Gastroesophageal sphincter (tissue), 4 donors: ENCODE measurements at places on chromosomes 3 and 15.

GRCh38 chr3:72342450-72342849 lies 505.8 kb downstream of the SHQ1 start:
- no peak for ATAC-seq

DNA sequence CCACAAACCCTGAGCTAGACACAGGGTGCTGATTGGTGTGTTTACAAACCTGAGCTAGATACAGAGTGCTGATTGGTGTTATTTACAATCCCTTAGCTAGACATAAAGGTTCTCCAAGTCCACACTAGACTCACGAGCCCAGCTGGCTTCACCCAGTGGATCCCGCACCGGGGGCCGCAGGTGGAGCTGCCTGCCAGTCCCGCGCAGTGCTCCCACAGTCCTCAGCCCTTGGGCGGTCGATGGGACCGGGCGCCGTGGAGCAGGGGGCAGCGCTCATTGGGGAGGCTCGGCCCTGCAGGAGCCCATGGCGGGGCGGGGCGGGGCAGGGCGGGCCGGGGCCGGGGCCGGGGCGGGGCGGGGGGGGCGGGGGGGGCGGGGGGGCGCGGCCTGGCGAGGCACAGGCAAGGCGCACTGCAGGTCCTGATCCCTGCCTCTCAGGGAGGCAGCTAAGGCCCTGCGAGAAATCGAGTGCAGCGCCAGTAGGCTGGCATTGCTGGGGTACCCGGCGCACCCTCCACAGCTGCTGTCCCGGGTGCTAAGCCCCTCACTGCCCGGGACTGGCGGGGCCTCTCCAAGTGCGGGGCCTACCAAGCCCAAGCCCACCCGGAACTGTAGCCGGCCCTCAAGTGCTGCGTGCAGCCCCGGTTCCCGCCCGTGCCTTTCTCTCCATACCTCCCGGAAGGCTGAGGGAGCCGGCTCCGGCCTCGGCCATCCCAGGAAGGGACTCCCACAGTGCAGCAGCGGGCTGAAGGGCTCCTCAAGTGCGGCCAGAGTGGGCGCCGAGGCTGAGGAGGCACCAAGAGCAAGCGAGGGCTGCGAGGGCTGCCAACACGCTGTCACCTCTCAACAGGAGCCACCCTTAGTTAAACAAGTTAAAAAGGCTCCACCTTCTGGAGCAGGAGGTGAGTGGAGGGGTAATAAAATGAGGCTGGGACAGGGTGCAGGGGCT lies 9.8 kb upstream of the TMEM40 start:
- no peak for ATAC-seq

DNA sequence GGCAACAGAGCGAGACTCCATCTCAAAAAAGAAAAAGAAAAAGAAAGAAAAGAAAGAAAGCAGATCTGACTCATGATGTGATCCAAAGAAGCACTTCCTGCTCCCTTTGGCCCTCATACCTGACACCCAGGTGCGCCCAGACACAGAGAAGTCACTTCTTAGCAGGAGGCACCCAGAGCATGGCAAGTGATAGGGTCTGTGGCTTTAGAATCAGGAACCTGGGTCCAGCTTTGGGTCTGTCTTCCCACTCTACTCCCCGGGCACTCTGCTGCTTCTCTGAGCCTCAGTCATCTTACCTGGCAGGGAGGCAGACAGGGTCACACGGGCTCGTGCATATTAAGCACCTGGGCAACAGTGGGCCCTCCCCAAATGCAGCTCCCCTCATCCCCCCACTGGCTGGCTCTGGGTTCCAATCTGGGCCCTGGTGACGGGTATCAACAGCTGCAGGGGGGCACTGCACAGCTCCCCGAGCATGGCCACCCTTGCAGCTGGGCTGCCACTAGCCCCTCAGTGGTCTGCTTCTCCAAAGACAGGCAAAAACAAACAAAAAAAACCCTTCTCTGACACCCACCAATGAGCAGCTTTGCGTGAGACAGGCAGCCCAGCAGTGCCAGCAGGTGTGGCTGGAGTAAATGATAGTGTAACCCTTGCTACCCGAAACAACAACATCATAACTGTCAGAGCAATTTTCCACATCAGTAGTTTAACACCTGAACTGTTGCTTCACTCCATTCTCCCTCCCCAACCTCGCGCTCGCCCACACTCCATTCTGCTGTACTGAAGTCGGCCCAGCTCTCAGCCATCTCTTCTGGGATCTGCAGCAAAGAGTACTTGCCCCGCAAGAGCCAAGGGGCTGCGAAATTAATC lies 99.8 kb downstream of the MEGF11 start:
- no peak for ATAC-seq

- ATAC-seq = no peak
These were observed 203.8 kb downstream of the EPHB1 start for GRCh38 chr3:134998855-134999254.

DNA sequence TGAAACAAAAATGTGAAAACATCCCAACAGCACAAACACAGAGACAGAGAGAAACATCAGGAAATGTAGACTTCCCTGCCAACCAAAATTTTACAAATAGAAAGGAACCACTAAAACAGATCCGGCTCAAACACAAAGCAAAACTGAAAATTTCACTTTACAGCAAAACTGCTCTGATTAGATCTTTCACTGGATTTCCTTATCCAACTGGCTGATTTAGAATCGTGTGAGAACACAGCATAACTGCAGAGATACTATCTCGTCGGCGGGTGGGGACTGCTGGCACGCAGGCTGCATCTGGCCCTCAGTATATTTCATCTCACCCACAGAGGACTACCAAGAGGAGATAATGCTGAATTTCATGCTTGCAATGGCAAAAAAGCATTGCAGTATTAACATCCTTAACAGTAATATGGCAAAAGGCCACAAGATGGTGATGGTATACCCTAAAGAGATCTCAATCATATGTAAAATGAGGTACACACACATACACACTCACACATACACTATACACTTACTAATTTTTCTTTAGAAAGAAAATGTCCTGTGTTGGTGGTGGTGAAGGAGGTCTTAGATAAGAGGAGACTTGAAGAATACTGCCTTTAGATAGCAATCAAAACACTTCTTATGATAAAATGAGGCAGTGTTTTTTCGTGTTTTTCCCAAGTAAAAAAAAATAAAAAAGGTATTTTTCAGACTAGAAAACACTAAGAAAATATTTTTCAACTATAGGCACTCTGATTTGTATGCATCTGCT lies 10.6 kb upstream of the LEO1 start:
- peak; percentile 43 for ATAC-seq

- no peak for ATAC-seq
These were observed 41.6 kb downstream of the ISG20 start for GRCh38 chr15:88680241-88681001.

GRCh38 chr15:70767667-70768066 lies 4.3 kb upstream of the UACA start:
- no peak for ATAC-seq

DNA sequence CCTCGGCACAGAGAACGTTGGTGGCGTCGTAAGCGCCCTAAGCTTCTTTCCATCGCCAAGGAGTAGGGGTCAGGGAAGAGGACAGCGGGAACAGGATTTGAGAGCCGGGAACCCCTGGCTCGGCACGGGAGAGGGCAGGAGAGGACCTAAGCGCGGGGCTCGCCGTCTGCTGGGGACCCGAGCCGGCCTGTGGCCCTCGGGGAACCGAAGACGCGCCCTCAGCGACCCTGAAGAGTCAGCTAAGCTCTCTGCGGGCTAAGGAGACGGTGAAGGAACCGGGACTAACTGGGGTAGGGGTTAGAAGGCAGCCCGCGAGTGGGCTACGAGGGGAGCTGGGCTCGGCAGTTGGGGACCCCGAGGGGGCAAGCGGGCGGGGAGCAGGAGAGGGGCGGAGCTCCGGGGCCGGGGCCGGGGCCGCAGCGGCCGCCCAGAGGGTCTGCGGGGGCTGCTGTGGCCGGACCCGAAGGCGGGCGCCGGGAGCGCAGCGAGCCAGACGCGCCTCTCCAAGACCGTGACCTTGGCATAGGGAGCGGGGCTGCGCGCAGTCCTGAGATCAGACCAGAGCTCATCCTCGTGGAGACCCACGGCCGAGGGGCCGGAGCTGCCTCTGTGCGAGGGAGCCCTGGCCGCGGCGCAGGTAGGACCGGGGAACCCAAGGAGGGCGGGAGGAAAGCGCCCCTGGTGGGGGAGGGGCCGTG lies 574 bp downstream of the CASR start:
- ATAC-seq = no peak

- ATAC-seq = peak; percentile 62
These were observed 13.5 kb downstream of the UBAP1L start for GRCh38 chr15:65101411-65101890.

- no peak for ATAC-seq
These were observed 10.6 kb downstream of the FAM107A start for GRCh38 chr3:58566398-58567250.

DNA sequence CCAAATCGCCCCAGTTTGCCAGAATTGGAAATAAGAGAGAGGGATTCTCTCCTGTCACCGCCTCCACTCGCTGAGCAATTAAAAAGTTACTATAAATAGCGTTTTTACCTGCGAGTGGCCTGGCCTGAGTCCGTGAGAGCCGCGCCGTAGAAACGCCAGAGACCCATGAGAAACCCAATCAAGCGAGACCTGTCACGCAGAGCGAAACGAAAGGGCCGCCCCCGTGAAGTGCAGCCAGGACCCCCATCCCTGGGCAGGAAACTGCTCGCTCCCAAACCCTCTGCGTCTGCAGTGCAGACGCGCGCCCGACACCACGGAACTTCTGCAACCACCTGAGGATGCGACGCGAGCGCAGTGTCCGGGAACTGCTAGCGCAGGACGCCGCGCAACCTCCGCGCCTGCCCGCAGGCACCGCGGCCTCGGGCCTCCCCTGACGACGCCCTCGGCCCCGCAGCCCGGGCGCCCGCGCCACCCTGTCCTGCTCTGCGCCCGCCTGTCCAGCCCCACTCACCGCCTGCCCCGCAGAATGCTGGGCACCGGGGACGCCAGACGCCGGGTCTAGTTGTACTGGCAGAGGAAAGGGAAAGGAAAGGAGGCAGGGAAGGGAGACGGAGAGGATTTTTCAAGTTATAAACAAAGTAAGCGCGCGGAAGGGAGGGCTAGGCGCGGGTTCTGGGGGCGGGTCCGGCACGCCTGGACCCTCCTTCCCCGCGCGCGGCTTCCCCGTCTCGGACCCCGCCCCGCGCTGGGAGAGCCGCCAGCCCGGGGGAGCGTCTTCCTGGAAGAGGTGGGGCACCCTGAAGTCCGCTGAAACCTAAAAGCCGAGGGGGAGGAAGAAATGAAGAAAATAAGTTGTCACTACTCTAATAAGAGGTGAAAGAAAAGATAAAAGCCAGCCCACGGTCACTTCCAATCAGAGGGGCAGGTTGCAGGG lies at the start of gene PLSCR4:
PLSCR4 (minus strand) TSS at position 657 of the 934 bp plus-strand sequence. CDS start 29,034 bp downstream, outside the sequence.
- peak; percentile 91 for ATAC-seq

DNA sequence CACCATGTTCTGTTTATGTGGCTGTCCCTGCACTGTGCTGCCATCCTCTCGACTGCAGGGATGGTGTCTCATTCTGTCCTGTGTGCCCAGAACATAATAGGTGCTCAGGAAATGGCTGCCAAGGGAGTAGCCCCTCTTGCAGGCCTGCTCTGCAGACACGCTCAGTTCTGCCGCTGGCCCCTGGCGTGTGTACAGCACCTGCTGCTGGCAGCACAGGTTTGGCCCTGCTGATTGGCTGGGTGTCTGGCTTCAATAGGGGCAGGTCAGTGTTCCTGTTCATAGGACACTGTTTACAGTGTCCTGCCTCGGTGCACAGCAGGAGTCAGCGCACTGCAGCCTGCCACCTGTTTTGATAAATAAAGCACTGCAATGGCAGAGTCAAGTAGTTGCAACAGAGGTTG lies 146.9 kb downstream of the DNAJB8 start:
- no peak for ATAC-seq

GRCh38 chr15:75200765-75201615 lies 692 bp upstream of the C15orf39 start:
- ATAC-seq = no peak

DNA sequence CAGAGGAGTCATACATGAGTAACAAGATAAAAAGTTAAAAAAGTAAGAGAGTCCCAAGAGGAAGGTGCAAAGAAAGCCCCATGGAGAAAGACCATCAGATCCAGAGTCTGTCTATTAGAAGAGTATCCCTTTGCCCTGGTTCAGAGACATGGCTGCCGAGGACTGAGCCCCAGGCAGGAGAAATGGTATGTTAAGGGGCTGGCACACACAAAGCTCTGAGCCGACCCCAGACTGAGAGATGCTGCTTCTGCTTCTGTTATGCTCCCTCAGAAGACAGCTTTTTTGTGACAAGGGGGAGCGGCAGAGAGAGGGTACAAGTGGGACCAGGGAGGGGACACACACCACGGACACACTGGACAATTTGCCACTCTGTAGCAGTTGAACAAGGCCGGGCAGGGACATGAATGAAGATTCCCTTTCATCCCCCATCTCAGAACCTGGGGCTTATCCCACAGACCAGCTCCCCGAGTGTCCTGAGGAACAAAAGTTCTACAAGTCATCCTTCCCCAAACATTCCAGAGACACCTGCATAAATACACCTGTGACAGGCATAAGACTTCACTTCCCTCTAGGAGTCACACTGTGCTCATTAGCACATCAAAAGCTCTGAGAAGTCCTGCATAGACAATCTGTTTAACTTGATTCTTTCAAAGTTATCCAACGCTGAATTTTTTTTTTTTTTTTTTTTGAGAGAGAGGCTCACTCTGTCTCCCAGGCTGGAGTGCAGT lies 161.6 kb upstream of the WNT5A start:
- ATAC-seq = no peak

GRCh38 chr3:125313060-125313635 lies 62.0 kb downstream of the ZNF148 start:
- no peak for ATAC-seq

DNA sequence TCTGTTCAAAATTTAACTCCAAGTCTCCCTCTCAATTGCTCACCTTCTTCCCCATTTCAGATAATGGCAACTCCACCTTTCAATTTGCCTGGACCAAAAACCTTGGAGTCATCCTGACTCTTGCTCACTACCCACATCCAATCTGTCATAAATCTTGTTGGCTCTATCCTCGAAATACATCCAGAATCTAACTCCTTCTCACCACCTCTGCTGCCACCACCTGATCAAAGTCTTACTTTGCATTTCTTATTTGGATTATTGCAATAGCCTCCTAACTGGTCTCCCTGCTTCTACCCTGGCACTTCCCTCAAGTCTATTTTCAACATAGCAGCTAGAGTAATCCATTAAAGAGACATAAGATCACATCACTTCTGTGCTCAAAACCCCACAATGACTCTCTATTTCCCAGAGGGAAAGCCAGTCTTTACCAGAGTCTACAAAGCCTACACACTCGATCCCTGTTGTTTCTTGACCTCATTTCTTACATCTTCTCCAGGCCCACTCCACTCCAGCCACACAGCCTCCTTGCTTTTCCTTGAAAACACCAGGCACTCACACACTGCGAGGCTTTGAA lies 86.6 kb downstream of the GPR156 start:
- ATAC-seq = no peak

- ATAC-seq = no peak
These were observed 189.3 kb upstream of the TPM1 start for GRCh38 chr15:62853114-62853840.
